Liver (tissue), 10 donors: ENCODE measurements at places on chromosomes 3 and 15.

GRCh38 chr3:149288655-149289054, 44.8 kb downstream of the TM4SF18 start:
- no peak for DNase-seq

- DNase-seq: peak; percentile 21
Observed at GRCh38 chr3:10768708-10769394, 47.2 kb upstream of the SLC6A11 start.

GRCh38 chr3:170189398-170190256, 8.1 kb upstream of the PHC3 start:
- DNase-seq: no peak

DNA sequence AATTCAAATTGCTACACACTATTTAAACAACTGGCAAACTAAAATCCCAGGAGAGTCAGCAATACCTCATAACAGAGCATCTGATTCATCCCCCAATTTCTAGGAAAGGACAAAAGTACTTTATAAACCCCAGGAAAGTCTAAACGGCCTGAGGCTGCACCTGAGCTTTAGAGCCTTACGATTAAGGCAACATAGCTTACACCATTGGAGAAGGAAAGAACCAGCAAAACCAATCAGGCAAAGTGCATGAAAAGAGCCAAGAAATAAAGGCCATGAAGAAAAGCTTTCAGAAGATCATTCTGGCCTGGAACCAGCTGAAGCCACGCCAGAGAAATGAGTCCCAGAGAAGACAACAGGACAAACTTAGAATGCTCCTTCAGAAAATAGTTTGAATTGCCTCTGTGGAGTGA, 48.1 kb downstream of the PTPN9 start:
- DNase-seq: no peak

GRCh38 chr15:51346136-51346535, 4.7 kb downstream of the GLDN start:
- DNase-seq: no peak

- DNase-seq: no peak
Observed at GRCh38 chr3:23331141-23331935, 128.2 kb downstream of the UBE2E2 start.

- no peak for DNase-seq
Observed at GRCh38 chr3:31133541-31133940, 239.1 kb upstream of the GADL1 start.

DNA sequence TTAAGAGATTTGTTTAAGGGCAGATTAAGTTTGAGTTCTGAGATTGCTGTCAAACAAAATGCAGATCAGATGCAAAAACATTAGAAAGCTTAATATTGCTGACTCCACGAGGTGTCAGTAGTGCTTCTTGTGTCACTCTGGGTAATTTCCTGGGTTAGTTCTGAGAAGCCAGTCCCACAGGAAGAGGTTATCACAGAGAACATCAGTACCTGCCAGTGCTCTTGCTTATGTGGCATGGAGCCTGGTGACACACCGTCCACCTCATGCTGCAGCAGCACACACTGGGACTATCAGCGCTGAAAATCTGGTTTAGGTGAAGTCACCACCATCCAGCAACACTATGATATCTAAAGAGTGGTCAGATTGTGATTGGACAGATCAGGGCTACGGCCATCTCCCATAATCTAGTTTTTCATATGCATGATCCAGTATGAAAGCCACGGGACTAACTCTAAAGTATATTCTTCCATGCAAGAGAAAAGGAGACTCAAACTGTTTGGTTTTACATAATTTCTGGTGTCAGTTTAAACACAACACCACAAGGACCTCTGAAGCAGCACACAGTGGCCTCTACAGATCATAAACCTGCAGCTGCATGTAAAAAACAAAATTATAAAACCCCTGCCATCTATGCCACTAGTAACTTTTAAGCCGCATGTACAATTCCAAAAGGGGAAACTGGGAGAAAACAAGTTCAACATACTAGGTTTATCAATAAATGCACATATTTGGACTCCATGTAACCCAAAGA, 36.1 kb upstream of the MYO5C start:
- no peak for DNase-seq

DNA sequence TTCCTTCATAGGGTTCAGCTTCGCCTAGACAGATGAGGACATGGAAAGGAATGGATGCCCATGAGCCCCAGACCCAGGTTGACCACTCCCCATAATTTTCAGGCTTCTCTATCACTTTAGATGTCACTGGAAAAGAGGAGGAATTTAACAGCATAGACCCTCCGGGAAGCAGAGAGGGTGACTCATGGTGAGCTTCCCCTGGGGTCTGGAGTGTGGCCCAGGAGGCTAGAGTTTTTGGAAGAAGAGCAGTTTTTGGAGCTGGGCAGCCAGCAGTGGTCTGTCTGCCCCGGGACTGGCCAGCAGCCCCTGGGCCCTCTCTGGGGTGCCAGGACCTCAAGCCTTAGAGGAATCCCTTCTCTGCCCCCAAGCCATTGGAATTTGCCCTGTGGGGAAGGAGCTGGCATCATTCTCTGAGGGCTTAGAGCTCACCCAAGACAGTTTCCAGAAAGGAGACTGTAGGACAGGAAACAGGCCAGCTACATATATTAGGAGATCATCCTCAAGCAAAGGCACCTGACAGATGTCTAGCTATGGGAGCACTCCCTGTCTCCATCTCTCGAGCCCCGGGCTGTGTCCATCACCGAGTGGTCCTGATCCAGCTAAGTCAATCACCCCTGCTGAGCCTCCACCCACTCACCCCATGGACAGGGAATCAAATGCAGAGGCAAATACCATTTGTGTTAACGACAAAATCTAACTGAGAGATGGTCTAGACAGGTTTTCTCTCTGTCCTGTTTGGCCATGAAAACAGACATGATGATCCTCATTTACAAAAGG, 67.3 kb downstream of the MEGF11 start:
- DNase-seq: no peak

- DNase-seq: no peak
Observed at GRCh38 chr3:132290833-132291232, 26.4 kb upstream of the ACP3 start.

GRCh38 chr3:129571605-129572547, 28.9 kb downstream of the H1-8 start:
- DNase-seq: no peak

- DNase-seq: no peak
Observed at GRCh38 chr3:58779934-58780333, 113.4 kb upstream of the FAM3D start.

- no peak for DNase-seq
Observed at GRCh38 chr15:80950291-80951078, 39.1 kb downstream of the MESD start.

- no peak for DNase-seq
Observed at GRCh38 chr15:38860253-38860652, 295.6 kb upstream of the RASGRP1 start.

DNA sequence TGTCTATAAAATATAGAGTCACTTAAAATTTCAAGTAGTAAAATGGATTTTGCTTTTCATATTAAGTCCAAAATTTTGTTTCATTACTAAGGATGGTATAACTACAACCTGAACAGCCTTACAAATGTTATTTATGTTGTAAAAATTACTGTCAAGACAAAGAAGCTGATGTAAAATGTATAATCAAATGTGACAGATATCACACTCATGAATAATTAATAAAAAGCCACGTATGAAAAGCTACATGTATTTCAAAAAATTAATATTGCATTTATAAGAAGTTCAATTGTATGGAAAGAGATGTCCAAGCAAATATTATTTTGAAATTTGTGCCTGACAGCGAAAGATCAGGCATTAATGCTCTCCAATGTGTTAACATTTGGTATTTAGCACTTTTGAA, 48.9 kb downstream of the KBTBD8 start:
- no peak for DNase-seq

DNA sequence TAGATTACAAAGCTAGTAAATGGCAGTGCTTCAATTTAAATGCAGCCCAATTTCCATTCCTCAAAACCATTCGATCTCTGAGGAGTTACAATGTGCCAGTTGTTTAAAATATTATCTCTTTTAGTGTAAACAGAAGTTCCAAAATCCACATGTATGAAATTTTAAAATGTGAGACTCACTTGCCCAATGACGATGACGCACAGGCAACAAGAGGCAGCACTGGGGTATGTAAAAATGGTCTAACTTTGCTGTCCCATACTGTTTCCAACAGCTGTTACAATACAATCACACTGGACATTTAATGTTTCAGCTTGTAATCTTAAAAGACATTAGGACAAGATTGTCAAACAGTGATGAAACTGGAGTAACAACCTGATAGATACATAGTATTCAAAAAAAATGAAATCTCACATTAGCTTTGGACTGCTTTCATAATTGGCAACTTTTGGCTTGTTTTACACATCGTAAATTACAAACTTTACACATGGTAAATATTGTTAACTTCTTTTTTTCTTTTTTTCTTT, 12.2 kb downstream of the SLTM start:
- DNase-seq: no peak

DNA sequence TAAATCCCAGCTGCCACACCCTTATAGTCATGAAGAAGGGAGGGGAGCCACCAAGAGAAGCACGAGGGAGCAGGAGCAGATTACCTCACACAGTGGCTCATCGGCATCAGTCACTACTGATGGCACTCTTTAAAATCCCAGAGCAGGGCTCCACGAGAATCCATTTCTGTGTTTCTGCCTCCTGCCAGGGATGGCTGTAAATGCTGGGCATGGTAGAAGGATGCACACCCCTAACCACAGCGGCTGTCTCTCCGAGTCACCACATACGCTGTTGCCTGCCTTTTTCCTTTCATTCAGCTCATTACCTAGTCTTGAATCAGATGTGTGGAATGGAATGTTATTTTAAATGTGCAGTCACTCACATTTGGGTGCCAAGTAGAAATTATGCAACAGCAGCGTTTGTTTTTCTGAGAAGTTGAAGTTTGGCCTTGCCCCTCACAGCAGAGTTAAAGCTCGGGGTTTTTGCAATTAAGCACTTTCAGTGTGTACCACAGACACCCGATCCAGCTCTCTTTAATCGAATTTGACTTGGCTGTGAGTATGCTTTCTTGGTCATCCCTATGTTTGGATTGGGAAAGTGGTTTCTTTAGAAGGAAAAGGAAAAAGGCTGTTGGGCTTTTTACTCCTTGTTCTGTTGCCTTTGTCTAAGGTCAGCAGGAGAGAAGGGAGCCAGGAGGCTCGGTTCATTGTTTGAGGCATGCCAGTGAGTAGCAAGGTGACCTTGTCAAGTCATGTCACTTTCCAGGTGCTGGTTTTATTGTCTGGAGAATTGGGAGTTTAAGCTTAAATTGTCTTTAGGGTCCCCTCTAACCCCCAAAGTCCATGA, 284.2 kb upstream of the TPM1 start:
- DNase-seq: no peak

DNA sequence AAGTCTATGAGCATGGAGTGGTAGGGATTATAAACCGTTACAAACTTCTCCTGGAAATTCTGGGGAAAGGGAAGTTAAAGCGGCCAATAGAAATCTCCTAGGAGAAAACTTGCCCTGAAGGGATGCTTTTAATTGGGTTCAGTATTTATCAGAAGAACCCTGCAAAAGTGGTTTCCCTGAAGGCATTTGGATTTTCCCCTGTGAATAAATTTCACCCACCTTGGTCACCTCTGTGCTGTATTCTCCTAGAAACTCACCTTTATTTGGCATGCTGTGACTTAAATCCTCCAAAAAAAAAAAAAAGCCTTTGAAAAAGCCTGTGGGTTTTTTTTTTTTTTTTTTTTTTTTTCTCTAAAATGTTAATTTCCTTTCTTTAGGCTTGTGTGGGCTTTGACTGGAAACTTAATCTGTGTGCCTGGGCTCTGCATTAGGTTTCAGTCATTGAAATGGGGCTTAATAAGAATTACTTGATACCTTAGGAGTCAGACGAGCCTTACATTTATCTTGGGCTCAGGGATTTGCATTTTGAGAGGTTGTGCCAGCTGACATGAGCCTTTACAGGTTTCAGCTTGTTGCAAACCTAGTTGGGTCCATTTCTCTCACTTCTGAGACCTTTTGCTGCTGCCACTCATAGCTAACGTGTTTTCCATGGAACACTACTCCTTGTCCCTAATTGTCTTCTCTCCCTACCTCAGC, 22.0 kb downstream of the TGFBR2 start:
- DNase-seq: no peak

GRCh38 chr3:55164876-55165275, 237.0 kb upstream of the LRTM1 start:
- no peak for DNase-seq

- DNase-seq: no peak
Observed at GRCh38 chr3:126617571-126617970, 37.4 kb downstream of the TXNRD3 start.

- DNase-seq: no peak
Observed at GRCh38 chr3:7461202-7461825, 600.4 kb downstream of the GRM7 start.
